ENCODE measurements at places on chromosomes 7 and 10.

DNA sequence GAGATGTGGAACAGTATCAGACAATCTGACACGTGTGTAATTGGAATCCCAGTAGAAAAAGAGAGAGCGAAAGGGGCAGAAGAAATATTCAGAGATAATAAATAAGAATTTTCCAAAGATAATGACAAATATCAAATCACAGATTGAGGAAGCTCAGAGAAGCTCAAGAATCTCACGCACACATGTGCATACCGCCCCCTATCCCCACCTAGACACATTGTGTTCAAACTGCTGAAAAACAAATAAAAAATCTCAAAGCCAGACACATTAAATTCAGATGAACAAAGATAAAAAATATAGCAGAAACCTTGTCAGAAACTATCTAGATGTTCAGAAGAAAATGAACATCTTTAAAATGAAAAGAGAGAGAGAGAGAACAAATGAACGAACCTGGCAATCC is 17.2 kb downstream of the SFR1 start:
- no peak for DNase-seq

DNA sequence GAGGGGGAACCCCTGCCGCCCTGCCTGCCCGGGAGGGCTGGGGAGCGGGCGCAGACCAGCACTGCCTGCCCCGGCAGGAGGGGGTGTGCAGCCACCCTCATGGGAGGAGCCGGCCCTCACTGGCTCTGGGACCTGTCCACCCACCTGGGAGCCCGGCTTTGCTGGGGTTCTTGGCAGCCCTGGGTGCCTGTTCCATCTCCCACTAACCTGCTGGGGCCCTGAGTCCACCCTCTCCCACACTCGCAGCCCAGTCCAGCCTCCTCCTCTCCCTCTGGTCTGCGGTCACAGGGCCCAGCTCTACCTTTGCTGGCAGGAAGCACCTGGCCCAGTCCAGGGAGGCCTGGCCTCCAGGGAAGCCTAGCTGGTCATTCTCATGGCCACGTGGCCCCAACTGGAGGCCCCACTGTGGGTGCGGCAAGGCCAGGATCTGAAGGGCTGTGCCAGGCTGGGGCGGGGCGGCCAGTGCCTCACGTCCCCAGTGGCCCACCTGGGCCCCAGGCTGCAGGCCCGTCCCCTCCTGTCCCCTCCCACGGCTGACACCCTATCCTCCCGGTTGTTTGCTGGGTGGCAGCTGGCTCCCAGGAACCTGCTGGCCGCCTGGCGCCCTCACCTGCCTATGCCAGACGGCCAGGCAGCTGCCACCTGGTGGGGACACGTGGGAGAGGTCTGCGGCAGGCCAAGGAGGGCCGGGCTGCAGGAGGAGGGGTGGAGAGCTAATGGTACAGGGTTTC is at the start of gene TMEM184A:
TMEM184A (minus strand) TSS at position 393 of the 731 bp plus-strand sequence. CDS start 721 bp downstream, outside the sequence.
- DNase-seq = peak; percentile 93

GRCh38 chr7:1777122-1777521 is 107.0 kb downstream of the ELFN1 start:
- no peak for DNase-seq

DNA sequence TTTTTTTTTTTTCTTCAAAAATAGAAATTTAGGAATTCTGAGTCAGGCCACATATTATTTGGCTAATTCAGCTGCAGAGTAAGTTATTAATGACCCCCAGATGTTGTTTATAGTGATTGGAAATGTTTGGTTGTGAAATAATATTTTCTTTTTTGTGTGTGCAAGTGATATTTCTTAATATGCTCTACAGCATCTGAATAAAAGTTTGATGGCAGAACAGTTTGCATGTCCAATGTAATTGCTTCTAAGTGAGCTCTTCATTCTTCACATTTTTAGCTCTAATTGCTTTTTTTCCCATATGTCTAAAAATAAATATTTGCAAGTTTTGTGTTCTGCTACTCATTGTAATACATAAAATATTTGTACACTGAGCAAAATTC is 116.0 kb downstream of the ARID5B start:
- DNase-seq = no peak

- DNase-seq = no peak
Observed at GRCh38 chr10:124204726-124205125, 111.3 kb upstream of the CHST15 start.

GRCh38 chr10:57507788-57508187 is 759.9 kb downstream of the IPMK start:
- DNase-seq = no peak

- no peak for DNase-seq
Observed at GRCh38 chr7:139572071-139572470, 48.6 kb downstream of the CLEC2L start.

DNA sequence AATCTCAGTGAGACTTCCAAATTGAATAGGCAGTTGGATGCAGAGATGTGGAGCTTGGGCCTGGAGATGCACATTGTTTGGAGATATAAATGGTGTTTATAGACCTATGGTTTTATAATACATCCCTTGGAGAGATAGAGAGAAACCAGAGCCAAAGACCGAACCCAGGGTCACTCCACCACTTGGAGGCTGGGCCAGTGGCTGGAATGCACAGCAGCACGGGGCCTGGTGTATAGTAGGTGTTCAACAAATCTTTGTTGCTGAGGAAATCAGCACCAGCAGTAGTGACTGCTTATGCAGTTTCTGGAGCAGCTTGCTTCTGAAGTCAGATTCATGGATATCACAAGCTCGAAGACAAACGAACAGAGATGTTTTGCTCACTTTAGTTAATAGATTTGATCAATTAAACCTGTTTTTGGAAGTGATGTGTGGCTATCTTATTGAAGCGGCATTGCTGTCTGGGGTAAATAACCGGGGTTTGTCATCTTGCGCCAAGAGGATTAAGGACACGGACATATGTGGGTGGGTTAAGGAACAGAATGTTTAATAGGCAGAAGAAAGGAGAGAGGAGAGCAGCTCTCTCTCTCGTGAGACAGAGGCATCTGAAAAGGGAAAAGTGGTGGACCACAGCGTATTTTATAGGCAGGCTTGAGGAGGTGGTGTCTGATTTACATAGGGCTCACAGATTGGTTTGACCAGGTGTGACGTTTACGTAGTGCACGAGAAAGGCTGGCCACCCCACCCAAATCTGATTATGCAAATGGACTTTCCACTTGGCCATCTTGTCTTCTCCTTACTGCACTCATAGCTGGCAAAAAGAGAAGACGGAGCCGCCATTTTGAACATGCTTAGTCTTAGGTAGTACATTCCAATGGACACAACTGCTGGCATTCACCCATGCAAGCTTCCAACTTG is 11.1 kb downstream of the RBP4 start:
- DNase-seq = no peak

- DNase-seq = no peak
Observed at GRCh38 chr7:30519122-30519521, 14.5 kb upstream of the GGCT start.

DNA sequence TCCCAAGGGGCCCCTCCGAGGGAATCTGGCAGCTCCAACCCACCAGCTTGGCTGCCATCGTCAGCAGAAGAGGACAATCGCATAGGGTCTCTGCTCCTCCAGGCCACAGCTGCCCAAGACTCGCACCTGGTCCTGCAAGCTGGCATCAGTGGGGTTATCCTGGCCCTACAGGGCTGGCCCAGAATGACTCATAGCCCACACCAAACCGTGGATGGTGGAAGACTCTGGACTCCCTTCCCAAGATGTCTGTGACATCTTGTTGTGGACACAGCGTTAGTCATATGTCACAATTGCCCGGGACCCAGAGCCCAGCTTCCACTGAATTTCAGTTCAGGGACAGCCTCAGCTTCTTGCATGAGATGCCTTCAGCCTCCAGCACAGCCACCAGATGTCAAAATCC is 91.5 kb upstream of the CUX1 start:
- no peak for DNase-seq

DNA sequence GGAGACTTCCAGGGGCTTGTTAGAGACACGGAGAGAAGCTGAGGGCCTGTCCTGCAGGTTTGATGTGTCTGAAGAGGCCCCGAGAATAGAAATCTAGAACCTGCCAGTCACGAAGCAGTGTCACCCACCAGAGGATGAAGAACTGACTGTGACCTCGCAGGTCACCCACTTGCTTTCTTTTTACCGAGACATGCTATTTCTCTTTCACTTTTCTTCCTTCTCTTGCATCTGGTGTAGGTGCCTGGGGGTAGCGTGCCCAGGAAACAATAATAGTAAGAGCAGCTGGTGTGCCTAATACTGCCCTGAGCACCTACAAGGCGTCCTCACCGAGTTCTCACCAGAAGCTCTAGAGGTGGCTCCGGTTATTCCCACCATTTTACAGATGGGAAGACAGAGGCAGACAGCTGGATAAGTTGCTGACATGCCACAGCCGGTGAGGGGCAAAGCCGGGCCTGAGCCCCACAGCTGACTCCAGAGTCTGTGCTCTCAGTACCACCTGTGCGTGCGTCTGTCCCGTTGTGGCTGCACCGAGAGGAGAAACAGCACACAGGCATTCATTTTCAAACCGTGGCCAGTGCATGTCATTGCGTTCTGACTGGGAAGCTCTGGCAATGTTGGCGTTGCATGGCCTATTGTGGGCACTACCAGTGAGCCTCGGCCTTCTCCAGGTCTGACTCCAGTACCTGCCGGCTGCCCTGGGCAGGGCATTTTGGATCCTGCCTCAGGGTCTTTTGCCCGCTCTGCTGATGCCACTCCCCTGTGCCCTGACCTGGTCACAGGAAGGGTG is 7.8 kb downstream of the CHST3 start:
- no peak for DNase-seq

GRCh38 chr7:96676919-96677318 is 32.7 kb downstream of the SEM1 start:
- DNase-seq = no peak

GRCh38 chr10:20648263-20648874 is 248.7 kb downstream of the NEBL start:
- DNase-seq = no peak

GRCh38 chr7:104469166-104469820 is 140.9 kb downstream of the LHFPL3 start:
- DNase-seq = no peak

- no peak for DNase-seq
Observed at GRCh38 chr10:124323806-124324205, 94.9 kb downstream of the OAT start.

DNA sequence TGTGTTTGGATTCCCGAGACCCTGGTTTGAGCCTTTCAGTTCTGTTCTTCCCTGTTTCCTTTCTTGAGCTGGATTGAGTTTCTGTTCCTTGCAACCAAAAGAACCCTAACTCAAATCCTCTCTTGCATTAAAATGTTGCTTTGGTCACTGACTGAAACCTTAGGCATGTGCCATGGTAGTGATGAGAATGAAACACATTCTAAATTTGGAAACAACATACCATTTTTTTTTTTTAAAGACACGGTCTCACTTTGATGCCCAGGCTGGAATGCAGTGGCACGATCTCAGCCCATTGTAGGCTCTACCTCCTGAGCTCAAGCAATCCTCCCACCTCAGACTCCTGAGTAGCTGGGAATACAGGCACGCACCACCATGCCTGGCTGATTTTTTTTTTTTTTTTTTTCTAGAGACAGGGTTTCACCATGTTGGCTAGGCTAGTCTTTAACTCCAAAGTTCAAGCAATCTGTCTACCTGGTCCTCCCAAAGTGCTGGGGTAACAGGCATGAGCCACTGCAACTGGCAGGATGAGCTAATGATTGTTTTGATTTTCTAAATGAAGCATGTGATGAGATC is 8.4 kb downstream of the THAP5 start:
- DNase-seq = no peak

GRCh38 chr7:139634087-139634486 is 110.6 kb downstream of the CLEC2L start:
- no peak for DNase-seq

DNA sequence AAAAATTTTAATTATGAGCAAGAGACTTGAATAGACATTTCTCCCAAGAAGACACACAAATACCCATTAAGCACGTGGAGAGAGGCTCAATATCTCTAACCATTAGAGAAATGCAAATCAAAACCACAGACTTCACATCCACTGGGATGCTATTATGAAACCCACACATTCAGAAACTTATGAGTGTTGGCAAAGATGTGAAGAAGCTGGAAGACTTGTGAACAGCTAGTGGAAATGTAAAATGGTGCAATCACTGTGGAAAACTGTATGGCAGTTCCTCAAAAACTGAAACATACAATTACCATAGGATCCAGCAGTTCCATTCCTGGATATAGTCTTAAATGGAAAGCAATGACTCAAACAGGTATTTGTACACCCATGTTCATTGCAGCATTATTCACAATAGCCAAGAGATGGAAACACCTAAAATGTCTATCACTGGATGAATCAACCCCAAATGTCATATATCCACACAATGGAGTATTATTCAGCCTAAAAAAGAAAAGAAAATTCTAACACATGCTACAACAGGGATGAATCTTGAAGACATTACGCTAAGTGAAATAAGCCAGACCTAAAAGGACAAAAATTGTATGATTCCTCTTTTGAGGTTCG is 53.5 kb upstream of the FRMD4A start:
- no peak for DNase-seq
